ENCODE measurements at places on chromosomes 4 and X.

GRCh38 chr4:165393704-165394103, 14.9 kb downstream of the CPE start:
- no peak for DNase-seq

DNA sequence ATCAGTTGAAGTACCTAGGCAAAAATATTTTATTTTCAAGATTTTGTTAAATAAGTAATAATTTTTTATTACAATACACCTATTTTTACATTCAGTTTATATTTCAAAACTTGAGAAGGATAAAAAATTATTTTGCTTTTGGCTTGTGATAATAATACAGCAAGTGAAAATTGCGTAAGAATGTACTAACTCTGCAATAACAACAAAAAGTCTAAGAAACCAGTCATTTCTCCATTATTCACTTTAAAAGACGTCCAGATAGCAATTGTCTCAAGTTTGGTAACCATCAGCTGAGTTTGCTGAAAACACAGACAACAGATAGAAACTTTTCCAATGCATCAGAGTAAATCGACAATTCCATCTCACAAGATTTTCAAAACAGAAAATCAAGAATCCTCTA, 12.1 kb downstream of the CXCL8 start:
- no peak for DNase-seq

GRCh38 chr4:158710814-158711213, 12.4 kb downstream of the PPID start:
- no peak for DNase-seq

GRCh38 chr4:110371016-110371770, 104.8 kb upstream of the ENPEP start:
- no peak for DNase-seq

DNA sequence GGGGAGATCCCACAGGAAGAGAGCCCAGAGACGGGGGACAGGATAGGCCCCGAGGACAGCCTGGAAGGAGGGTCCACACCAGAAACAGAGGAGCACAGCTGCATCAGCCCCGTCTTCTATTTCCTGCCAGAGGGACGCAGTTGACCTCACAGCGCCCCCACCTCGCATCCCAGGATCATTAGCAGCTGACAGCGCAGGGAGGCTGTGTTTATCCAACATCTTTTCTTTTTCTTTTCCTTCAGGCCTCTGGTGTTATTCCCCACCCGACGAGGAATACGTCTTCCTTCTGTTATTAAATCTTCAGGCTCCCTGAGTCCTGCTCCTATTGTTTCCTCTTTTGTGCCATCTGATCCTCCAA, 75.4 kb downstream of the DCHS2 start:
- DNase-seq = no peak

GRCh38 chr4:43496188-43496587, 603.7 kb downstream of the GRXCR1 start:
- no peak for DNase-seq

- DNase-seq = peak; percentile 33
Observed at GRCh38 chrX:123648028-123648810, 84.6 kb downstream of the THOC2 start.

DNA sequence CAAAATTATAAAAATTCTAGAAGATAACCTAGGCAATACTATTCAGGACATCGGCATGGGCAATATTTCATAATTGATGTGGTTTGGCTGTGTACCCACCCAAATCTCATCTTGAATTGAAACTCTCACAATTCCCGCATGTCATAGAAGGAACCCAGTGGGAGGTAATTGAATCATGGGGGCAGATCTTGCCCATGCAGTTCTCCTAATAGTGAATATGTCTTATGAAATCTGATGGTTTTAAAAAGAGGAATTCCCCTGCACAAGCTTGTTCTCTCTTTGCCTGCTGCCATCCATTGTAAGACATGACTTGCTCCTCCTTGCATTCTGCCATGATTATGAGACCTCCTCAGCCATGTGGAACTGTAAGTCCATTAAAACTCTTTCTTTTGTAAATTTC, 77.7 kb downstream of the DDX60 start:
- no peak for DNase-seq

GRCh38 chr4:70564033-70564432, 28.0 kb upstream of the AMBN start:
- no peak for DNase-seq

DNA sequence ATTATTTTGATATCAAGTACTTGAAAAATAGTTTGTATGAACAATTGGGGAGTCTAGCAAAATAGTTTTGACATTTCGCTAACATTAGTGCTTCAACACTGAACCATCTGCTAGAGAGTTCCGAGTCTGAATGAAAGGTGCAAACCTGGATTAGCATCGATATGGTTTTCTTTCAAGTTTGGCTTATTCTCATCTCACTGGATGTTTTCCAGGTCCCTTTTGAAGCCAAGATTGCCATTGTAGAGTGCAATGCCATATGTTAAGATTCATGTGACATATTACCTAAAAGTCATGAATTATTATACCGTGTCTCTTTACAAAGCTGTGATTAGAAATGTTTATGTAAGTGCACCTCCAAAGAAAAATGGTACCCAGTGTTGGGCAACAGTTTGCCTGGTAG, 36.8 kb upstream of the NAA11 start:
- DNase-seq = no peak

DNA sequence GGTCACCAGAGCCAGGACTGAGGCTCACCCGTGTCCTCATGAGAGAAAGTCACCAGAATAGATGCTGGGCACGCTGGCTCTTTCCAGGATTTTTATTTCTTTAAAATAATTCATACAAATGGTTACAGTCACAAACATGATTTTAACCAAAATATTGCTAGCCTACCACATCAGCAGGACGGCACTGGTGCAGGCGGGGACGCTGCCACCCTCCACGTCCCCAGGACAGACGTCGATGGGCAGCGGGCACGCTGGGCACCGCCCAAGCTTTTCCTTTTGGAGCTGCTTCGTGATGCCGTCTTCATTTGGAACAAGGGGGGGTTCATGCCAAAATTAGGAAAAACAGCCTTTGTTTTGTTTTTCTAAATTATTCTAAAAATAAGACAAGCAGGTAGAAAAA, 37.6 kb downstream of the CTBP1 start:
- no peak for DNase-seq

- DNase-seq = no peak
Observed at GRCh38 chr4:71294301-71294700, 44.5 kb upstream of the SLC4A4 start.

DNA sequence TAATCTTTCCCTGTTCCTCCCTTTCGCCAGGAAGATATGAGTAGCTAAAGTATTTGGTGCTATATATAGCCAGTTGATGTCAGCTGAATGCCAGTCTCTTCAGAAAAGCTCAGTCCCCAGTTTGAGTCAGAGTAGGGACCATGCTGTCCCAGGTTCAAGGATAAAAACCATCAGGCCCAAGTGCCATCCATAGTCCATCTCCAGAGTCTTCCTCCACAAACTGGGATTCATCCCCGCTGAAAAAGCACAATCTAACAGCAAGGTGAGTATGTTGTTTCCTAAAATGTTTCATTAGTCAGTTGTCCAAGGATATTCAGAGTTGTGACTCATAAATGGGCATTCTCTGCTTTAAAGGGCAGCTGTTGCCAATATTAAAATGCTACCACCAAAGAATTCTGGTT, at the start of gene MYOZ2:
MYOZ2 (plus strand) TSS at position 112 of the 401 bp plus-strand sequence. CDS start 694 bp downstream, outside the sequence.
- DNase-seq = no peak

GRCh38 chr4:16843831-16844508, 54.5 kb downstream of the LDB2 start:
- DNase-seq = no peak

DNA sequence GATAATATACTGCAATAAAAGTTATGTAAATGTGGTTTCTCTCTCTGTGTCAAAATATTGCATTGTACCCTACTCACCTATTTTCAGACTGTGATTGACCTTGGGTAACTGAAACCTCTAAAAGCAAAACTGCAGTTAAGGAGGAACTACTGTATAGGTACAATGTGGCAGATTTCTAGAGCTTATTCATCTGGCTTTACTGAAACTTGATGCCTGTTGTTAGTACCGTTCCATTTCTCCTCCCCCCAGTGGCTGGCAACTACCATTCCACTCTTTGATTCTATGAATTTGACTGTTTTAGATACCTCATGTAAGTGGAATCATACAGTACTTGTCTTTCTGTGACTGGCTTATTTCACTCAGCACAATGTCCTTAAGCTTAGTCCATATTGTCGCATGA, 61.9 kb downstream of the HOPX start:
- DNase-seq = no peak

DNA sequence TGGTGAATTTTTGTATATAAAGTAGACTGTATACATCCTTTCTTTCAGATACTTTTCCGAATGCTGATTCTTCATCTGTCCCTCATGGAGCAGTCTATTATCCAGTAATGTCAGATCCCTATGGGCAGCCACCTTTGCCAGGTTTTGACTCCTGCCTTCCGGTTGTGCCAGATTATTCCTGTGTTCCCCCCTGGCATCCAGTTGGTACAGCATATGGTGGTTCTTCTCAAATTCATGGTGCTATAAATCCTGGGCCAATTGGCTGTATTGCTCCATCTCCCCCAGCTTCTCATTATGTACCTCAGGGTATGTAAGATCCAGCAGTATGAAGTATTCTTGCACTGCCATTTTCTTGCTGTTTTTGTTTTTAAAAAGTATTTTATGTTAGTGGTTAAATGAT, 78.7 kb downstream of the ALG13 start:
- DNase-seq = no peak

- DNase-seq = peak; percentile 50
Observed at GRCh38 chr4:139556724-139557555, 921 bp upstream of the SETD7 start.

DNA sequence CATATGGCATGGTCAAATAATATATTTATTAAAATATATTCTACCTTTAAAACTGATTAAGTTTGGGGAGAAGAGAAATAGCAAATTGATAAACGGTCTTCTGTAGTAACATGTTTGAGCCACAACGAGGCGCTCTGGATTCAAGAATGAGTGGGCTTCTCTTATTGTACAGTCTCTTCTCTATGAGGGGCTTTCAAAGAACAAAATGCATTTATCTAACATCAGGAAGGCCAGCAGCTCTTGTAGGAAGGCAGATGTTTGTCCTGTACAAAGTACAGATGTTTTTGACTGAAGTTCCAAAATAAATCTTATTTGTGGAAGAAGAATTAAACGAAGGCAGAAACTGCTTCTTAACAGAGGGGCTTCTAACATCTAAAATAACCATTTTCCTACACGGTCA, 153.6 kb downstream of the RASL11B start:
- no peak for DNase-seq

DNA sequence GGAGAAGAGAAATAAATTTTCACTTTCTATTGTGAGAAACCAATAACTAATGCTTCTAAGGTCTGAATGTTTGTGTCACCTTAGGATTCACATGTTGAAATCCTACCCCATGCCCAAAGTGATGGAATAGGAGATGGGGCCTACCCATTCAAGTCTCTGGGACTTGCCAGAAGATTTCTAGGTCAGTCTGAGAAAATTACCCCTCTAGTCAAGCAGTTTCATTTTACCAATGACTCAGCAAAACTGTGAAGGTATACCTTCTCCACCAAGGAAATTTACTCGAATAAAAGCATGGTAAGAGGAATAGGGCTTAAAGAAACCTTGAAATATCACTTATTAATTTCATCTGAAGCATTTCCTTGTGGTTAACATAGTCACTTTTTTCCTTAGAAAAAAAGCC, 23.5 kb upstream of the PAPSS1 start:
- no peak for DNase-seq

DNA sequence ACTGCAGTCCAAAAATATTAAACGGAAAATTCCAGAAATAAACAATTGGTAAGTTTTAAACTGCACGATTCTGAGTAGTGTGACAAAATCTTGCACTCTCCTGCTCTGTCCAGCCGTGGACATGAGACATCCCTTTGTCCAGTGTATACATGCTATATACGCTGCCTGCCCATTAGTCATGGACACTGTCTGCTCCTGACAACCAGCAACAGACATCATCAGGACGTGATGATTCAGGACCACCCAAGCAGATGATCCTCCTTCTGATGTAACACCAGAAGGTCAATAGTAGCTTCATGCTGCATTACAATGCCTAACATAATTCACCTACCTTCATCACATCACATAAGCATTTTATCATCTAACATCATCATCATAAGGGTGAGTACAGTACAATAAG, 36.3 kb downstream of the ATRX start:
- no peak for DNase-seq

- no peak for DNase-seq
Observed at GRCh38 chrX:33045882-33046281, 165.5 kb downstream of the DMD start.

DNA sequence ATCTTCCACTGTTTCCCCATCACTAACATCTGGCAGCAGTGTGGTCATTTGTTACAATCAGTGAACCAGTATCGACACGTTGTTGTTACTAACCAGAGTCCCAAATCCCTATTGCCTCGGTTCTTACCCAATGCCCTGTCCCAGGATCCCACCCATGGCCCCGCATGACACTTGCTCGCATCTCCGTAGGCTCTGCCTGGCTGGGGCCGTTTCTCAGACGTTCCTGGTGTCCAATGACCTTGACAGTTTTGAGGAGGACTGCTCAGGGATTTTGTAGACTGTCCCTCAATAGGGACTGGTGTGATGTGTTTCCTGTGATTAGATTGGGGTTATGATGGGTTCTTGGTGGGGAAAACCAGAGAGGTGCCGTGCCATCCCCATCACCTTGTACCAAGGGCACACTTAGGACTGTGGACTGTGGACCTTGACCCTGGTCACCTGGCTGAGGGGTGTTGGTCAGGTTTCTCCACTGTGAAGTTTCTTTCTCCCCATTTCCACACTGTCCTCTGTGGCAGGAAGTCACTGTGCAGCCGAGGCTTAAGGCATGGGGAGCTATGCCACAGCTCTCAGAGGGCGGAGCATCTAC, 108.4 kb downstream of the ADRA2C start:
- DNase-seq = no peak

DNA sequence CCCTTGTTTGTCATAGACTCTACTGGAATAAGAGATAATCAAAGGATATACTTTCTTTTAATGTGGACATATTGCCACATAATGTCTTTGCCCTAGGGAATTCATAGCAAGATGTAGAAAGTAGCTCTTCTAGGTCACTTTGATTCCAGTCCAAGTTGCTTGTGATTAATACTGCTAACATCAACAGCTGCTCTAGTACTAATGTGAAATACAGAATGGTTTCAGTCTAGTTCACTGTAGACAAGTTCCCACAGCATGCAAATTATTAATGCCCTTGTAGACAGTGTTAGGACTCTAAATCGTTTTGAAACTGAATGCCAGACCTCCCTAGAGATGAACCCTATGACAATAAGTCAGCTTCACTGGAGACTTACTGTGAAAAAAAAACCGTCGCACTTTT, 494.6 kb upstream of the ATOH1 start:
- DNase-seq = no peak

- DNase-seq = no peak
Observed at GRCh38 chr4:140707325-140707724, 48.9 kb downstream of the TBC1D9 start.

DNA sequence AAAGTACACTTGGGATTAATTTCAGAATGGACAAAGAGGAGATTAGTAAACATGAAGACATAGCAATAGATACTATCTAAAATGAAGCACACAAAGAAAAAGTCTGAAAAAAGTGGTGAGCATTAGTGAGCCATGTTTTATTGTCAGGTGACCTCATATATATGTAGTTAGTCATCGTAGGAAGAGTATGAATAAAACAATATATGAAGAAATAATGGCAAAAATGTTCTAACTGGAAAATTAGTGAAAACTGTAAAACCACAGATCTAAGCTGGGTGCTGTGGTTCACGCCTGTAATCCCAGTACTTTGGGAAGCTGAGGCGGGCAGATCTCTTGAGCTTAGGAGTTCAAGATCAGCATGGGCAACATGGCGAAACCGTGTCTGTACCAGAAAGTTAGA, 67.9 kb downstream of the RBPJ start:
- DNase-seq = no peak

- no peak for DNase-seq
Observed at GRCh38 chr4:87985097-87985886, 9.8 kb downstream of the SPP1 start.
